Activated T-cell treated with anti-CD3 and anti-CD28 coated beads, Interleukin-2, amount 50 U/mL, for 1 hour (primary cell): ENCODE measurements at places on chromosomes 1 and 21.

- no peak for DNase-seq
These were observed 154.2 kb upstream of the RUNX1 start for GRCh38 chr21:35203093-35203977.

GRCh38 chr1:219472596-219472995, 140.3 kb downstream of the ZC3H11B start:
- no peak for DNase-seq

GRCh38 chr1:86380257-86380861, 15.8 kb downstream of the ODF2L start:
- no peak for DNase-seq

DNA sequence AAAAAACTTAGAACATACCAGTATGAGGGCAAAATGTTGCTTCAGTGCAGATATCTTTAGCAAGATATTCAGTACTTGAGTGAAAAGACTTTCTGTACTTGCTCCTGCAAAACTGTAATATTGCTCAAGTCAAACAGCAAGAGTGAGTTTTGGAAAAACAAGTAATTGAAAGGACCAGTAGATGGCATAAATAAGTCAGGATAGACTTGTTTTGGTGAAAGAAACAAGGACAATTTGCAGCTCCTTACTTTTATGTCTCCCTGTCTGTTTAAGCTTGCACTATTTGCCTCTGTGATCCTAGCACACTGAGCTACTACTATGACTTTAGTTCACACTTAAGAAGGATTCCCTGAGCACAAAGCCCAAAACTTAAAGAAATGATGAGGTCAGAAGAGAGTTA, 39.1 kb downstream of the IFI44 start:
- DNase-seq: no peak

GRCh38 chr1:216612291-216612690, 110.9 kb downstream of the ESRRG start:
- no peak for DNase-seq

DNA sequence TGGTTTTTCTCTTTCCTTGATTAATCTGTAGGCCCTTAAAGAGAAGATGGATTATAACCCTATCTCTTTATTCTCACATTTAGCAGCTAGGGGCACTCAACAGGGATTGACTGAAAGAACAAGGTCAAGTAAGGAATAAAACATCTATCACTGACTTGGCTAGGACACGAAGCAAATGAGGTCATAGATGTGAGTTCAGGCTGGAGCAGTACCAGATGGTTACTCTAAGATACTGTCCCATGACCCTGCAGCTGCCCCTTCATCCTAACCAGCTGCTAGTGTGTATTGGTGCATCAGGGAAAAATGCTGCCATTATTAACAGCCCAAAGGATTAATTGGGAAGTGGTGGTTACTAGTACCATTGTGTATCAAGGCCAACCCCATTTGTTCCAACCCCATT, 221.9 kb downstream of the CTH start:
- no peak for DNase-seq

DNA sequence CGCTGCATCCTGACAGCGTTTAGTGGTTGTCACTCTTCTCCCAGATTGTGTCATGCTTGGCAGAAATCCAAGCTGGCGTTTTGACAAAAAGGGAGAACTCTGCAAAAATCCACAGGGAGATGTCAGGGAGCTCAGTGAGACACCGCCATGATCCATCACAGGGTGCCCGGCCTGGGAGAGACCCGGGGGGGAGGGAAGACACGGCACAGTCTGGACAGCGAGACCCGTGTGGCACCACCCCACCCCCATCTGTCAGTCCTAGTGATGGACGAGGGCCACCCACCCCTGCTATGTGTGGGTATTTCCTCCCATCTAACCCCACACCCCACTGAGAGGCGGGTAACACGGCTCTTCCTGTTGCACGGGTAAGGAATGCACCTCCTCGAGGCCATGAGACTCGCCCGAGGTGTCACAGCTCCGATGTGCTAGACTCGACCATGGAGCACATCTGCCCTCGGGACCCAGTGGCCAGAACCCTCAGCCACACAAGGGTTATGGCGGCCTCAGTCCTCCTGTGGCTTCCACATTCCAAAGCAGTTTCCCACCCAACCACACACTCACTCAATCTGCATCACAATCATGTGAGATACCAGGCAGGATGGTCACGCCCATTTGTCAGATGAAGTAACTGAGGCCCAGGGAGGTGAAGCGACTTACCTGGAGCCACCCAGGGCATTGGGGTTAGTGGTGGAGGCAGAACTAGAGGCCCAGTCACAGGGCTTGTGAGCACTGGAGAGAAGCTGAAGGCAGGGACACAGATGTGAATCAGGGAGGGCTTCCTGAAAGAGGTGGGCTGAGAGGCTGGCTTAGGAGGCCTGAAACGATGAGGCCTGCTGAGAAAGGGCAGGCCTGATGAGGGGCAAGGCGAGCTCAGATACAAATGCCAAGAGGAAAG, 688.5 kb downstream of the MATN1 start:
- DNase-seq: no peak

- DNase-seq: no peak
These were observed 30.0 kb downstream of the XCL2 start for GRCh38 chr1:168513656-168514404.

GRCh38 chr1:85444381-85444780, 20.6 kb downstream of the DDAH1 start:
- no peak for DNase-seq

- DNase-seq: no peak
These were observed 46.0 kb upstream of the WARS2 start for GRCh38 chr1:119186471-119186870.

DNA sequence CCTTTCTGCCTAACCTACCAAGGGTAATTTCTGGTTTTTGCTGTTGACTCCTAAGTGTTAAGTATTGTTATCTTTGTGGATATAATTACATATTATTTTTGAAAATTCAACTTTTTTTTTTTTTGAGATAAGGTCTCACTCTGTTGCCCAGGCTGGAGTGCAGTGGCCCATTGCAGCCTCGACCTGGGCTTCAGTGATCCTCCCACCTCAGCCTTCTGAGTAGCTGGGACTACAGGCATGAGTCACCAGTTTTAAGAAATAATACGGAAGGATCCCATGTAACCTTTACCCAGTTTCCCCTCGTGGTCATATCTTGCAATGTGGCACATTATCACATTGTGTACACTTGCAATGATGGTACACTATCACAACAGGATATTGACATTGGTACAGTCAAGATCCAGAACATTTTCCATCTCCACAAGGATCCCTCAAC, 3.1 kb downstream of the CHD1L start:
- DNase-seq: no peak

DNA sequence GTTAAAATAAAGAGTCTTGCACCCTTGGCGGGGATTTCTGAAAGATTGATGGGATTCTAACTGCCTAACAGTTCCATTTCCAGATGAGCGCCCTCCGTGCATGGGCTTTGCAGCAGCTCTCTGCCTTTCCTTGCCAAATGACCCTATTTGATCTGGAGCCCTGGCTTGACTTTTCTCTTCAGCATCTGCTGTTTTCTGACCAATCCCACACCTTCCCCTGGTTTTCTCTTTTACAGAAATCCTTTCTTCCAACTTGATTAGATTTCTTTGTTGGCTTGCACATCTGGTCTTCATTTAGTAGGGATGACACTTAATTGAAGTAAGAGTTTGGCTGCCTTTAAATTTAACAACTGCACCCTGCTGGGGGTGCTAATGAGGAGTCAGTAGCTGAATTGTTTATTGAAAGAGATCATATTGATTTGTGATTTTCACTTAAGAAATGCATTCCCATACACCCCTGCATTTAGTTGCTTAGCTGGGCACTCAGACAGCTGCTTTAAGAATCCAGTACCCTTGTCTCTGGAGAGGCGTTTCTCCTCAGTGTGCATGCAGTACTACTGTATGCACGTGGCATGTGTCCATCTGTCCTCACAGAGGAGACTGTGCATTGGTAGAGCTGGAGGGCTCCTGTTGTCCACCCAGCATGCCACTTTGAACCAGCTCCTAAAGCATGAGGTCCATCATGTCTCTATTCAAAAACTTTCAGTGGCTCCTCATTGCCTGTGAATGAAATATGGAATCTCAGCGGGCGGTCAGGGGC, 99.7 kb downstream of the NOS1AP start:
- DNase-seq: no peak

GRCh38 chr1:184974056-184974836, at the start of gene NIBAN1:
Gene NIBAN1, minus strand, starts transcription at chr1:184974508. Its CDS starts 152 bp downstream, at chr1:184974356.
- peak; percentile 69 for DNase-seq

- DNase-seq: no peak
These were observed 161.8 kb downstream of the CDC42BPA start for GRCh38 chr1:227156520-227156919.

- no peak for DNase-seq
These were observed 150.7 kb downstream of the TOMM20 start for GRCh38 chr1:234977875-234978396.

- peak; percentile 69 for DNase-seq
These were observed 26.9 kb upstream of the LRRC3 start for GRCh38 chr21:44428281-44428960.

DNA sequence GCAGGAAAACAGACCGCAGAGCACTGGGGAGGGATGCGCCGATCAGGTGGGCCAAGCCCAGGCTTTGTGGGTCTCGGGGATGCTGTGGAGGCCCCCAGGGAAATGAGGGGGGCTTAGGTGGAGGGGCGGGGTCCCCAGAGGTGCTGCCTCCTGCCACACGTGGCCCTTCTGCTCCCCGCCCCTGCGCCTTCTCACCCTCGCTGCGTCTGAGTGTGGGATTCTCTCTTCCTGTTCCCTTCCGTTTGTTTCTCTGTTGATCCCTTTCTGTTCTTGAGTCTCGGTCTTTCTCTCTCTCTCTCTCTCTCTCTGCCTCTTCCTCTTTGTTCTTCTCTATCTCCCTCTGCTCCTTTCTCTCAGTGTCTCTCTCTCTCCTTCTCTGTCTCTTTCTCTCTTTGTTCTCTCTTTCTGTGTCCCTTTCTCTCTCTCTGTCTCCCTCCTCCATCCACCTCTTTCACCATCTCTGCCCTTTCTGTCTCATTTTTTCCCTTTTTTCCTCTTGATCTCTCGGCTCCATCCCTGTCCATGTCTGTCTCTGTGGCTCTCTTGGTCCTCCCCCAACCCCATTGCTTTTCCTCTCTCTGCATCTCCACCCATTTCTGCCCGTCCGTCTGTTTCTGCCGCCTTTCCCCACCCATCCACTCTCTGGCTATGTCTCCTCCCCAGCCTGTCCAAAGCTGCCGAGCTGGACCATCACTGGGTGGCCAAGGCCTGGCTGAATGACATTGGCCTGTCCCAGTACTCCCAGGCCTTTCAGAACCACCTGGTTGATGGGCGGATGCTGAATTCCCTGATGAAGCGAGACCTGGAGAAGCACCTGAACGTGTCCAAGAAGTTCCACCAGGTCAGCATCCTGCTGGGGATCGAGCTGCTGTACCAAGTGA, 52.4 kb upstream of the TMEM51 start:
- DNase-seq: no peak

GRCh38 chr1:113976609-113977278, 2.5 kb upstream of the OLFML3 start:
- DNase-seq: no peak

- peak; percentile 20 for DNase-seq
These were observed 351.3 kb upstream of the SGIP1 start for GRCh38 chr1:66182551-66183178.

GRCh38 chr1:53638360-53639035, 100.5 kb downstream of the GLIS1 start:
- no peak for DNase-seq

DNA sequence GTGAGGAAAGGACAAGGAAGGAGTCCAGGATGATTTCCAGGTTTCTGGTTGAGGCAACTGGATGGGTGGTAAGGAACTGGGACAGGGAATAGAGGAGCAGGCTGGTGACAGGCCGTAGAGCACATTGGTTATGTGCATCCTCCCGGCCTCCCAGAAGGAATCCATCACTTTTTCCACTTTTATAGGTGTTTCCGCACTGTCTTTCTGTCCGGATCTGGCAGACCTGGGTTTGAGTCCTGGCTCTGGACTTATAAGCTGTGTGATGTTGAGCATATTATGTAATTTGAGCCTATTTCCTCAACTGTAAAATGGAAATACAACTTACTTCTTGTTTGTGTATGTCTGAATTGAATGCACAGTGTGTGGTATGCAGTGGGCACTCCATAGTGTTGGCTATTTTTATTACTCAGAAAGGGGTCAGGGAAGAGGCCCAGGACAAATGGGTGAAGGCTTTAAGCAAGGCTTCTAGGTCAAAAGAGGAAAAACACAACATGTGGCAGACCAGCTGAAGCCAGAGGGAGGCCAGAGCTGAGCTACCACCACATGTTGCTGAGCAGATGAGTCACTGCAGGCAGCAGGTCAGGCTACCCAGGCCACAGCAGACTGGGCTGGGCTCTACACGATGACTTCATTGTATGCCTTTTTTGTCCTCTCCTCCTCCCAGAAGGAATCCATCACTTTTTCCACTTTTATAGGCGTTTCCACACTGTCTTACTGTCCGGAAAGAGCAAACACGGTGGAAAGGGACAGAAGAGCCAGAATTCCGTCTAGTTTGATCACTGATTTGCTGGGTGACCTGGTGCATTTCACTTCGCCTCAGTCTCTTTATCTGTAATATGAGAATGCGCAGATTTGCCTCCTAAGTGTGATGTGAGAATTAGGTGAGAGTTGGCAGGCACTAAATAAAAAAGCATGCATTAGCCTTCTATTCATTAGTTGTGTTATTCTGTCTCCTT, 791 bp upstream of the MAST2 start:
- no peak for DNase-seq

GRCh38 chr1:27009601-27010197, 3.0 kb downstream of the TENT5B start:
- no peak for DNase-seq

- DNase-seq: no peak
These were observed 36.7 kb upstream of the TTC4 start for GRCh38 chr1:54678776-54679643.

DNA sequence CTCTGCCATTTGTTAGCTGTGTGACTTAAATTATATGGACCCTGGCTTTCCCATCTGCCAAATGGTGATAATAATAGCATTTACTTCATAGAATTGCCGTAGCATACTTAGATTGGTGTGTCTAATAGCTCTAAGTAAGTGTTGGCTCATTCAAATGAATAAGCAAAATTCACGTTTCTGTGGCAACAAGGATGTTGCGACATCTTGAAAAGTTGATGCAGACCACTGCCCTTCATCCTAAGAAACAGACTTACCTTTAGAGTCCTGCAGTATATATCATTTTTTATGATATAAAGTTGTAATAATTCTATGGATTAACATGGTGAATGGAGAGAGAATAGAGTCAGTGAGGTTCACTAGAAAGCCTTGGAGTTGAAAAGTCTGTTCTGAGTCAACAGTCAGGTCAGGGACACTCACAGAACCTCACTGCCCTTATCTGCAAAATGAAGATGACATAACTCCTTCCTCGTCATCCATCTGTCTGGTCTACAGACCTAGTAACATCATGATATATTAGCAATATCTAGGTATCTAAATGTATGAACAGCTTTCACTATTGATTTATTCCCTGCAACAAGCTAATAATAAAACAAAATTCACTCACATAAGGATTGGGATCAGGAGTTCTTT, 167.3 kb upstream of the C8B start:
- DNase-seq: no peak

DNA sequence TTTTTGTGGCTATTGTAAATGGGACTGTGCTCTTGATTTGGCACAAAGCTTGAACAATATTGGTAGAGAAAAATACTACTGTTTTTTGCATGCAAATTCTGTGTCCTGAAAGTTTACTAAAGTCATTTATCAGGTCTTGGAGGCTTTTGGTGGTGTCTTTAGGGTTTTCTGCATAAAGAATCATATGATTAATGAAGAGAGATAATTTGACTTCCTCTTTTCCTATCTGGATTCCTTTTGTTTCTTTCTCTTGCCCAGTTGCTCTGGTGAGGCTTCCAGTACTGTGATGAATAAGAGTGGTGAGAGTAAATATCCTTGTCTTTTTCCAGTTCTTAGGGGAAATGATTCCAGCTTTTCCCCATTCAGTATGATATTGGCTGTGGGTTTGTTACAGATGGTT, 1166.7 kb downstream of the NCAM2 start:
- no peak for DNase-seq

- DNase-seq: no peak
These were observed 39.0 kb upstream of the MYSM1 start for GRCh38 chr1:58738876-58739275.
